A549 treated with DMSO at 1 μM for 4 hours (cell line): ENCODE measurements at places on chromosomes 3 and 15. TPM values are rescaled to one million over a fixed set of nuclear protein-coding genes. Genes with fewer than 3 reads are reported as not detected.

The TLR9 gene
- 0.06 TPM in 1 of 5 replicates, not detected in the others for total RNA-seq

The NAALADL2 gene
- total RNA-seq = 0.14 to 0.36 TPM (median 0.24 TPM) in 4 of 5 replicates, not detected in the other

The SLC2A2 gene
- total RNA-seq = not detected in 5 replicates

The MORC1 gene
- total RNA-seq = not detected in 5 replicates

The TP53BP1 gene
- 16.5 to 23.1 TPM (median 21.9 TPM) in 5 replicates for total RNA-seq

The PIK3CB gene
- 15.8 to 21.5 TPM (median 19.6 TPM) in 5 replicates for total RNA-seq

The P3H2 gene
- 33.5 to 53.7 TPM (median 45.8 TPM) in 5 replicates for total RNA-seq

The UBA7 gene
- total RNA-seq = 0.45 to 0.74 TPM (median 0.48 TPM) in 5 replicates

The RAB7A gene
- total RNA-seq = 154 to 189 TPM (median 176 TPM) in 5 replicates

The LRRC31 gene
- total RNA-seq = 0.05 TPM in 1 of 5 replicates, not detected in the others

The PIGZ gene
- 1.1 to 1.6 TPM (median 1.2 TPM) in 5 replicates for total RNA-seq

The CXCR6 gene
- total RNA-seq = not detected in 5 replicates

The RAB6B gene
- 1.5 to 2.4 TPM (median 1.7 TPM) in 5 replicates for total RNA-seq

The SNTN gene
- not detected in 5 replicates for total RNA-seq

The RPS17 gene
- total RNA-seq = 3,736 to 4,278 TPM (median 3,919 TPM) in 5 replicates

The NR2E3 gene
- total RNA-seq = 0.13 to 0.36 TPM (median 0.18 TPM) in 5 replicates

The ACP3 gene
- 0.02 TPM in 1 of 5 replicates, not detected in the others for total RNA-seq

The CHRFAM7A gene
- total RNA-seq = 4.6 to 7.2 TPM (median 5.1 TPM) in 5 replicates

The TRIM42 gene
- total RNA-seq = not detected in 5 replicates

The UROC1 gene
- total RNA-seq = not detected in 5 replicates

The PLA2G4D gene
- not detected in 5 replicates for total RNA-seq

The SAMMSON gene
- not detected in 5 replicates for total RNA-seq

The HGD gene
- total RNA-seq = 13.6 to 18.3 TPM (median 16.1 TPM) in 5 replicates

The PAQR5 gene
- total RNA-seq = 79.0 to 125 TPM (median 119 TPM) in 5 replicates

The CCK gene
- total RNA-seq = 1.4 to 2.2 TPM (median 1.6 TPM) in 5 replicates

The ZBTB47 gene
- total RNA-seq = 6.0 to 7.4 TPM (median 6.5 TPM) in 5 replicates

The FRG2C gene
- not detected in 5 replicates for total RNA-seq

The USP8 gene
- total RNA-seq = 39.8 to 49.1 TPM (median 48.8 TPM) in 5 replicates

The ATP13A4 gene
- 0.24 TPM in 1 of 5 replicates, not detected in the others for total RNA-seq

The DAPK2 gene
- total RNA-seq = 2.3 to 4.4 TPM (median 4.2 TPM) in 5 replicates
